ENCODE measurements at places on chromosomes 5 and 9.

DNA sequence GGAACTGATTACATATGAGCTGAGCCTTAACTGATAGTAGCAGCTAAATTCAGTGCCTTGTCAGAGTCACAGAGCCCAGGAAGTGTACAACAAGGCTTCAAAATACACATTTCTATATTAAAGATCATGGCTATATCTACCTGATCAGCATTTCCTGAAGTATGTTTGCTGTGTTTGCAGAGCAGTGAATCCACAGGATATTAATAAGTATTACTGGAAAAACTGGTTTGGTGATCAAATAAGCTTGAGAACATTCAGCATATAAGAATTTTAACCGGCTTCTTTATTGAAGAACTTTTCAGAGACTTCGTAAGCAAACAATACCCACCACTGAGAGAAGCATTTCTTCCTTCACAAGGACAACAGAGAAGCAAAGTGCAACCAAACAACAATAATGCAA, 227.0 kb downstream of the ELAVL2 start:
- no peak for DNase-seq

GRCh38 chr5:168109441-168109840, 182.0 kb upstream of the WWC1 start:
- no peak for DNase-seq

DNA sequence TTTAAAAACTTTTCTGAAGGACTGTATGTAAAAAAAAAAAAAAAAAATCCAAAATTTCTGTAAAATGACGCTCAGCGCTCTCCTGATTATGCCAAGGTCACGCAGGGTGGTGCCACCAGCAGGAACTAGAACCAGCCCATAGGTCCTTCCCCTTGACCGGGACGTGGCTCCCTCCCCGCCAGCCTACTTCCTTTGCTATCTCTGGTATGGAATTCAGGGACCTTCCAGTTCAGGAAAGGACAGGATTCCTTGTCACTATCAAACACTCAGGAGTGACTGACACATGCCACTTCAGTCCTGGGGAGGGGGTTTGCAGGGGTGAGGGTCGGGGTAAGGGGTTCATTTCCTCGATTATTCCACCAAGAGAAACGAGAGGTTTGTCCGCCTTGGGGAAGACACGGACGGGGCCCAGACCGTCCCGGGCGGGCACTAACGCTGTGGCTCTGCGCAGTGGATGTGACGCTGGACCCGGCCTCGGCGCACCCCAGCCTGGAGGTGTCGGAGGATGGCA, 18.8 kb downstream of the BTNL9 start:
- DNase-seq, result no peak

DNA sequence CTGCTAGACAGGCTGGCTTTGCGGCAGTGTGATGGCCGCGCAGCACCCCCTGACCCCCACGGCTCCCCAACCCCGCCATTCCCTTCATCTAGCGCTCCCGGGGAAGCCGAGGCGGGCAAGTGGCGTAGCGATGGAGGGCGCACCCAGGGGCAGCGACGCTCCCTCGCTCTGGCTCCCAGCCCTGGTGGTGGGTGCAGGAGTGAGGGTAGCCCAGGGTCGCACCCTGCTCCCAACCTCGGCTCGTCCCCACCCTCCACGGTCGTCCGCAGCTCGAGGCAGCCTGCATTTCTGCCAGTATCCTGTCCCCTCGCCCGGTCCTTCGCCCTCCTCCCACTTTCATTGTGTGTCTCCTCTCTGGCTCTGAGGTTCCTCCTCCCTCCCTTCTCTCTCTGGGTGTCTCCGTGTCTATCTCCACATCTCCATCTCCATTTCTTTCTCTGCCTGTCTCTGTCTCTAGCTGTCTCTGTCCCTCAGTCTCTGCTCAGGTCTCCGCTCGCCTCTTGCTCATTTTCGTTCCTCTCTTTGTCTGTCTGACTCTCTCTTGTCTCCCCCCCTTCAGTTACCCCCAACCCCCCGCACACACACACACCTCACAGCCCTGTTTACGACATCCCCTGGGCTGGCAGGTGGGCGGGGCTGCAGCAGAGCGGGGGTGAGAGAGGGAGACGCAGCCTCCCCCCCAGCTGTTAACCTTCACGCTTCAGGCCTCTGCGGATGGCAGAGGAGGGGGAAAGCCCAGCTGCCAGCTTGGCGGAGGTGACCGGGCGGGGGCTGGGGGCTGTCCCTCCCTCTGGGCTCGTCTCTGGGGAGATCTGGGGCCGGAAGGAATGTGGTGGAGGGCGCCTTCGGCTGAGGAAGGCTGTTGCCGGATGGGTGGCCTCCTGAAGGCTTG, 48.7 kb upstream of the PSD2 start:
- no peak for DNase-seq

GRCh38 chr9:16247188-16247875, 623.1 kb downstream of the BNC2 start:
- DNase-seq, result no peak

GRCh38 chr5:169811023-169811422, 169.3 kb downstream of the INSYN2B start:
- DNase-seq, result no peak

DNA sequence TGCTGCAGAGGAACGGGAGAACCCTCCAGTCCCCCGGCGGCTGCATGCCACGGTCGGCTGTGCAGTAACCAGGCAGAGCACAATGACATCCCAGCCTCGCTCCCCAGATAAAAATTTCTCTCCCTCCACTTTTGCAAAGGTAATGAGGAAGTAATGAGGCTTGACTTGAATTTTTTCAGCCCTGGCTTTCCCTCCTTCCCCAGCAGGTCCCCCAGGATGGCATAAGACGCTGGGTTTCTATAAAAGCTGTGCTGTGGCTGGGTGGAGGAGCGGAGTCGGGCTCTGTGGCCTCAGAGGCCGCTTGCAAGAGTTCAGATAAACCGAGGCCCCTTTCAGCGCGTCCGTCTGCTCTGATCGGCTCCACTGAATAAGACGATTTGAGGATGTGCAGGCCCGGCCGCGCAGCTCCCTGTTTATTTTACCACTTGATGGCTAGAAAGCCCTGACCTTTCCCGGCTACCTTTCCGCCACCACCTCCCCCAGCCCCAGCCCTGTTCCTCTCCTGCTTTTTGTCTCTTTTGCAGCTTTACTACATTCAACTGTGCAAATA, 351.9 kb upstream of the IRX2 start:
- no peak for DNase-seq

DNA sequence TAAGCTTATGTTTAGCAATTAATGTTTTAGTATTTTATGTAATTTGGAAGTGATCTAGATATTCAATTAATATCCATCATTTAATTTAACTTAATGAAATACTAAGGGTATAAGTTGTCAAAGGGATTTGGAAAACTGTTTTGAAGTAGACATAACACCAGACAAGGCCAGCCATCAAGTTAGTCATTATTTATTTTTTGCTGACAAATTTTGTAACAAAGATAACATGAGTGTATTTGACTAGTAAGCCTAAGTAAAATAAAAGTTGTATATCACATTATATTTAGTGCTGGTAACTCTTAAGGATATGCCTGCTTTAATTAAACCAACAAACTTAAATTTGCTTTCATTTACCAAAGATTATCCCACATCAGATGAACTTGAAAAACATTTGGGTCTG, 125.9 kb upstream of the TNFAIP8 start:
- no peak for DNase-seq

DNA sequence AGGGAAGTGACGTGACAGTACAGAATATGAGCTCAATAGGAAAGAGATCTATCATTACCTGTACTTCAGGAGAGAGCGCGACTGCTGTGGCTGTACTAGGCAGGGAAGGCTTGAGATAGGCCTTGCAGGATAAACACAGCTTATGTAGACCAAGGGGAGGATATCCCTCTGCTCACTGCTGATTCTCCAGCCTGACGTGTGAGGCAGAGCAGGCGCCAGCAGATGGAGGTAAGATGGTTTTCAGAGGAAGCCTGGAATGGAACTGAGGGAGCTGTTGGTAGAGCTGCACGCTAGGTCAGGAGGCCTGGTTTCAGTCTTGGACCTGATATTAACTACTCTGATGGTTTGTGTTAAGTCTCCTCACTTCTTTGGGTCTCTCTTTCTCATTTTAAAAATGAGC, 291.4 kb downstream of the YTHDC2 start:
- DNase-seq, result no peak

GRCh38 chr9:96758845-96759673, 18.8 kb downstream of the ZNF510 start:
- no peak for DNase-seq

All from Jurkat, Clone E6-1 (cell line).